ENCODE measurements at places on chromosomes 13 and 19.

DNA sequence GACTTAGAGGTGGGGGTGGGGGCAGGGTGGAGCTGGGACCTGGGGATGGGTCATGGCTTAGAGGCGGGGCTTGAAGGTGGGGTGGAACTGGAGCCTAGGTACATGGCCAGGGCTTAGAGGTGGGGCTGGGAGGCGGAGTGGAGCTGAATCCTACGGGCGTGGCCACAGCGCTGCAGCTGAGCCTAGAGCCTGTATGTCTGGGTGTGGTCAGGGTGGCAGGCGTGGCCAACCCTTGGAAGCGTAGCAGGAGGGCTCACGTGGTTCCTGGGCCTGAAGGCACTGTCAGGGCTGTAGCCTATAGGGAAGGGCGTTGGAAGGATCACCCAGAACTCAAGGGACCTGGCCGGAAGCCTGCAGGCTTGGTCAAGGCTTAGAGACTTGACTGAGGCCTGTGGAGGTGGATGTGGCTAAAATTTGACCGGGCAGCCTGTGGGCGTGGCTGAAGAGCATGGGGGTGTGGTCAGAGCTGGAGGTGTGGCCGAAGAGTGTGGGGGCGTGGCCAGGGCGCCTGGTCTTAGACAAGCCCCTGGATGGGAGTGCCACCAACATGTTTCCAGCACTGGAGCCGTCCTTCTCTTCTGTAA, 24.3 kb downstream of the COLGALT1 start:
- no peak for DNase-seq
- H3K36me3 ChIP-seq = peaks cover 9% of the 10 kb centered on the region
- peaks cover 11% of the 10 kb centered on the region for H3K4me1 ChIP-seq
- peak overlapping the region; percentile 70 for H3K27ac ChIP-seq
- H3K4me3 ChIP-seq = no peak overlapping the region

DNA sequence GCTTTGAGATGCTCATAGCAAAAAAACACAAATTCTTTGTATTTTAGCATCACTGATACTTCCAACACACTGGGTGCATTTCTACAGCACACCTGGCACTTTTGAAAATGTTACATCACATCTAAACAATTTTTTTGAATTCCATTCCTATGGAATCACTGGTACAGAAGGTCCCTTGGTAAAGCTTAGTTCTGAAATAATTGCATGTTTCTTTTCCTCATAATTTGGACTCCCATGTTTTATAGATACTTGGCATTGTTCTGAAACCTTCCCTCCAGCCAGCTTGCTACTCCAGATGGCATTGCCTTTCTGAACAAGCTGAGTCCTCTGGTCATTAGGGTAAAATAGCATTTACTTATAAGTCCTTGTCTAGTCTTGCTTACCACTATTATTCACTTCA, 481.3 kb upstream of the GPC6 start:
- DNase-seq = no peak
- no peaks in the 10 kb centered on the region for H3K4me1 ChIP-seq
- H3K4me3 ChIP-seq = no peak overlapping the region
- H3K27me3 ChIP-seq = no peaks in the 10 kb centered on the region
- H3K27ac ChIP-seq = no peak overlapping the region

GRCh38 chr19:33052352-33052972, 12.2 kb downstream of the RHPN2 start:
- no peaks in the 10 kb centered on the region for H3K36me3 ChIP-seq
- no peak overlapping the region for H3K4me3 ChIP-seq
- H3K27me3 ChIP-seq = no peaks in the 10 kb centered on the region
- H3K27ac ChIP-seq = no peak overlapping the region
- no peak for DNase-seq
- H3K4me1 ChIP-seq = no peaks in the 10 kb centered on the region

DNA sequence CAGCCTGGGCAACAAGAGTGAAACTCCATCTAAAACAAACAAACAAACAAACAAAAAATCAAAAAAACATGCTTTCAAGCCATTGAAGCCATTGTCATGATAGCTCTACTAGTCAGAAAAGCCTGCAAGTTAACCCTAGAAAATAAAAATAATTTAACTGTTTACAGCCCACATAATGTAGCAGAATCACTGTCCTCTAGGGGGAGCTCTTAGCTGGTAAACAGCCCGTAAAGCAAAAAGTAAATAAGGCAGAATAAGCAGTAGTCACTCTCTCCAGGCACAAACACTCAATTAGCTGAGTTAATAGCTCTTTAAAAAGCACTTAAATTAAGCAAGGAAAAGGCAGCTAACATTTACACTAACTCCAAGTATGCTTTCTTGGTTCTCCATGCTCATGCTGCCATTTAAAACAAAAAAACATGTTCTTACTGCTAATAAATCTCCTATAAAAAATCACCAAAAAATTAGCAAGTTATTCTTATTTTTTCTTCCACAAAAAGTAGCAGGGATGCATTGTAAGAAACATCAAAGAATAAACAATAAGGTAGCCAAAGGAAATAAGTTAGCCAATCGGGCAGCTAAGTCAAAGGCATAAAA, 11.3 kb downstream of the LILRB4 start:
- no peak for DNase-seq
- H3K4me1 ChIP-seq = no peaks in the 10 kb centered on the region
- H3K36me3 ChIP-seq = no peaks in the 10 kb centered on the region
- peaks cover 23% of the 10 kb centered on the region for H3K27me3 ChIP-seq
- no peak overlapping the region for H3K4me3 ChIP-seq

- no peak overlapping the region for H3K4me3 ChIP-seq
- H3K27me3 ChIP-seq = no peaks in the 10 kb centered on the region
- no peaks in the 10 kb centered on the region for H3K4me1 ChIP-seq
- no peaks in the 10 kb centered on the region for H3K36me3 ChIP-seq
- H3K27ac ChIP-seq = no peak overlapping the region
Measured at GRCh38 chr13:95924389-95924994, 128.7 kb downstream of the UGGT2 start.

- no peaks in the 10 kb centered on the region for H3K27me3 ChIP-seq
- peaks cover 3% of the 10 kb centered on the region for H3K4me1 ChIP-seq
- H3K27ac ChIP-seq = no peak overlapping the region
- H3K36me3 ChIP-seq = peaks cover 7% of the 10 kb centered on the region
Measured at GRCh38 chr13:48993150-48993549, 17.4 kb downstream of the FNDC3A start.

- DNase-seq = no peak
- H3K27me3 ChIP-seq = no peaks in the 10 kb centered on the region
Measured at GRCh38 chr19:24032651-24033050, 54.3 kb upstream of the ZNF254 start.

GRCh38 chr19:1633269-1633826, 19.1 kb downstream of the TCF3 start:
- H3K36me3 ChIP-seq = no peaks in the 10 kb centered on the region
- no peaks in the 10 kb centered on the region for H3K4me1 ChIP-seq
- H3K4me3 ChIP-seq = no peak overlapping the region
- no peak for DNase-seq
- H3K27me3 ChIP-seq = no peaks in the 10 kb centered on the region

GRCh38 chr19:12730064-12730463, 4.4 kb downstream of the TRIR start:
- peaks cover 19% of the 10 kb centered on the region for H3K4me1 ChIP-seq
- H3K4me3 ChIP-seq = peak overlapping the region; percentile 31
- H3K27me3 ChIP-seq = no peaks in the 10 kb centered on the region
- H3K27ac ChIP-seq = peak overlapping the region; percentile 69
- no peak for DNase-seq

GRCh38 chr19:43780706-43781525, at the start of gene KCNN4:
Gene KCNN4, minus strand, starts transcription at chr19:43780973. Its CDS starts 112 bp downstream, at chr19:43780861.
- H3K27me3 ChIP-seq = no peaks in the 10 kb centered on the region
- peak; percentile 47 for DNase-seq
- H3K27ac ChIP-seq = peak within 1 kb of the TSS; percentile 95
- H3K4me3 ChIP-seq = peak within 1 kb of the TSS; percentile 80

Data from T-helper 17 cell (primary cell).